ENCODE measurements at places on chromosomes 1 and 21. TPM values are rescaled to one million over a fixed set of nuclear protein-coding genes. Genes with fewer than 3 reads are reported as not detected.

The OR2T11 gene
- total RNA-seq, result not detected

The INKA2 gene
- 4.3 TPM for total RNA-seq

The PCAT6 gene
- 1.8 TPM for total RNA-seq

The FOXJ3 gene
- total RNA-seq, result 44.5 TPM

The TIAM1 gene
- total RNA-seq, result 63.7 TPM

The FMO5 gene
- total RNA-seq, result 0.82 TPM

The S100A9 gene
- not detected for total RNA-seq

The FNBP1L gene
- 1.3 TPM for total RNA-seq

DNA sequence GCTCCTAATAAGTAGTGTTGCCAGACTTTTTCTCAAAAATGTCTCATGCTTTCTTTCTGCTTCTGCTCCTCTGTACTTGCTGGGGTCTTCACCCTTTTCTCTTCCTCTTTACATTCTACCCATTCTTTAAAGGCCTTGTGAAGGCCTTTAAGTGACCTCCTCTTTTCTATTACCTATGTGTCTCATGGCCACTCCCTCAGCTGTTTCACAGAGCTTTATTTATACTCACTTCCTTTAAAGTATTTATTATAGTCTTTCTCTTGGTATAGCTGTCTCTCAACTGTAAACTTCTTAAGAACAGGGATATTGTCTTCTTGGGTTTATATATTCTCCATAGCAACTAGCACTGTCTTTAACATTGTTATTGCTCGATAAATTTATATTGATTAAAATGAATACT is 792 bp downstream of the GOLPH3L start:
- H3K4me3 ChIP-seq, result peak overlapping the region; percentile 96
- DNase-seq, result no peak
- H3K27ac ChIP-seq, result peak overlapping the region; percentile 71
- no peaks in the 10 kb centered on the region for H3K36me3 ChIP-seq
- peaks cover 22% of the 10 kb centered on the region for H3K4me1 ChIP-seq

- peak; percentile 29 for DNase-seq
- H3K4me1 ChIP-seq, result peaks cover 25% of the 10 kb centered on the region
- peaks cover 51% of the 10 kb centered on the region for H3K27me3 ChIP-seq
- no peak within 1 kb of the TSS for H3K27ac ChIP-seq
- H3K36me3 ChIP-seq, result no peaks in the 10 kb centered on the region
- H3K4me3 ChIP-seq, result peak within 1 kb of the TSS; percentile 86
Measured at GRCh38 chr1:153678519-153679336, at the start of gene NPR1. Gene NPR1, plus strand, starts transcription at chr1:153678688. Its CDS starts 421 bp downstream, at chr1:153679109.

DNA sequence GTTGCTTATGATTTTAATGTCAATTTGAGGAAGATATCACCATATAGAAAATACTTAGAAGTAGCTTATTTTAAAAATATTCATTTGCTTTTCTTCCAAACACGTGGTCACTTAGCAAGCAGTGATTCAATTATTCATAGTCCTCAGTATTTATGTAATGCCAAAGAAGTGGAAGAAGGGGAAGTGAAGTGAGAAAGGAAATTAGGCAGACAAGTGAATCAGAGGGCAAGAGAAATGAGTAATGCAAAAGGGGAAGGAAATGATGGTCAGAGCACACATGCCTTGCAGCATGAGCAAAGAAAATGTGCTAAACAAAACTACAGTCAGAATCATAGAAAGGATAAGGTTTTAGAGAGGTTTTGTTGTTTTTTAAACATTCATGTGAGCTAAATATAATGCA is 31.8 kb downstream of the SDCCAG8 start:
- H3K27me3 ChIP-seq, result no peaks in the 10 kb centered on the region
- H3K36me3 ChIP-seq, result peaks cover 27% of the 10 kb centered on the region
- peak overlapping the region; percentile 13 for H3K4me3 ChIP-seq
- peaks cover 28% of the 10 kb centered on the region for H3K4me1 ChIP-seq

DNA sequence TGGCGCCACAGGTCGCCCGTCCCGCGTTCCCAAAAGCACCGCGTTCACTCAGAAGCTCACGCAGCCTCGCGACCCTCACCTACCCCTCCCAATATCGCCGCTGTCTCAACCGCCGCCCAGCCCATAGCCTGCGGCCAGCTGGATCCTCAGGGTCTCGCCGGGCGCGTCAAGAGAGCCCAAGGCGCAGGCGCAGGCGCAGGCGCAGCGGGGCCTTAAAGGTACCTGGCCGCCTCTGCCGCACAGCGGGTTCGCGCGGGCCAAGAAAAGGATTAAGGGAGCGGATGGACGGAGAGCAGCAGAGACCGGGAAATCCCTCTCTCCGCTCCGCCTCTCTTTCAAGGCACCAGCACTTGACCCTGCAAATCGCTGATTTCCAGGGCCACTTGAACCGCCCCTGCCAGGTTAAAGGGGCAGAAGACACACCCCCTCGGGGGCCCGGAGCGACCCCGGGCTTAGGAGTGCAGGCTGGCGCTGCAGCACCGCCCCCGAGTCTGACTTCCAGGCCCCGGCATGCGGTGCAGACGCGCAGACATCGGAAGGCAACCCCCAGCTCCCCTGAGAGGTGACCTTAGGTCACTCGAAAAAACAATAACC is at the start of gene NBPF20:
Gene NBPF20 (minus strand): TSS at position 168 of the 594 bp plus-strand sequence. CDS start 20,331 bp downstream, outside the sequence.
- peak within 1 kb of the TSS; percentile 98 for H3K4me3 ChIP-seq
- H3K27ac ChIP-seq, result peak within 1 kb of the TSS; percentile 5
- H3K36me3 ChIP-seq, result peaks cover 13% of the 10 kb centered on the region
- H3K27me3 ChIP-seq, result peaks cover 36% of the 10 kb centered on the region
- peak; percentile 83 for DNase-seq

DNA sequence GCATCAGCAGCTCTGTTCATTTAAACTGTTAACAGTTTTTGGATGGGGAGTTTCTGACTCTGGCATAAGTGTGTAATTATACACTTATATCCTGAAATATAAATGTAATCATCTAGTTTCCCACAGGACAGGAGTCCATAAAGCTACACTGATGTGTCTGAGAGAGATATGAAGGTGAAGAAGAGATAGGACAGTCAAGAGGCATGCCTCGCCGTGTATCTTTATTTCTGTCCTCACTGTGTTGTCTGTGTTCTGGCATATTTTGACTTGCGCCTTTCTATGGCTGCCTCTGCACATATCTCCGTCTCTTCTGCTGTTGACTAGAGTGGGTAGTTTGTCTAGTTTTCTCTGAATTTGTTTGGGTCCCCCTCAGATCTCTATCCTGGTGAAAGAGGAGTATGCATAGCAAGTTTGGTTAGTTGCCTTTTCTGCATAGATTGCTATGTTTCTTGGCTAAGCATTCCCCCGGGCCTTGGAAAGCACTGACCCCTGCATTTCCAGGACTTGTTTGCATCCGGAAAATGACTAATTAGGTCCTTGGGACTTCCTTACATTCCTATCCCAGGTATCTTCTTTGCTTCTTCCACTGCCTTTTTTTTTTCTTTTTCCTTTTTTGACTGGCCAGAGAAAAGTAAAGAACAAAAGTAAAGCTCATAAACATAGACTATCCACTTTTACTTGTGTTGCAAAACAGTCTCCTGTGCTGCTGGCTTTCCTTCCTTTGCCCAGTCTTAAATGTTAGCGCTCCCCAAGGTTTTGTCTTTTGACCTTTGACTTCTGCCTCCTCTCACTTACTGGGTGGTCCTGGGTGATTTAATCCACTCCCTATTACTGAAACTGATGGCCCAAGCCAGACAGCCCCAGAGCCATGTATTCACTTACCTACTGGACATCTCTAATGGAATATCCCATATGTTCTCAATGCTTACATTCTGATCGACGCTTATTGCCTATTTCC is 27.6 kb upstream of the CNN3 start:
- DNase-seq, result no peak
- H3K4me1 ChIP-seq, result no peaks in the 10 kb centered on the region
- peaks cover 2% of the 10 kb centered on the region for H3K36me3 ChIP-seq
- no peak overlapping the region for H3K4me3 ChIP-seq
- H3K27me3 ChIP-seq, result no peaks in the 10 kb centered on the region

GRCh38 chr1:108719656-108720435 is 7.1 kb downstream of the FNDC7 start:
- H3K27me3 ChIP-seq, result no peaks in the 10 kb centered on the region
- no peaks in the 10 kb centered on the region for H3K36me3 ChIP-seq
- DNase-seq, result no peak
- peaks cover 4% of the 10 kb centered on the region for H3K4me1 ChIP-seq

DNA sequence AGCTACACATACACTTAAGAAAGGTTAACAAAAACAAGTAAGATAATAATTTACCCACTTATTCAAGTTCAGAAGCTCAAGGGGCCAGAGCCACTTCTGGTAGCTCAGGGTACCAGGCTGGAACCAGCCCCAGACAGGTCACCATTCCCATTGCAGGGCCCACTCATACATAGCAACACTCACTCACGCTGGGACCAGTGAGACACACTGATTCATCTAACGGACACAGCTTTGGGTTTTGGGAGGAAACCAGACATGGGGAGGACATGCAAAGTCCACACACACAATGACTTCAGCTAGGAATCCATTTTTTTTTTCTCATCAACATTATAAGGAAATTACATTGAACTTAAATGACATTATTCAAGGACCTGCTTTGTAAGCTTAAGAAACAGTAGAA is 169.1 kb downstream of the ZC3H11B start:
- H3K36me3 ChIP-seq, result no peaks in the 10 kb centered on the region
- no peak overlapping the region for H3K27ac ChIP-seq
- H3K4me3 ChIP-seq, result no peak overlapping the region
- H3K27me3 ChIP-seq, result peaks cover 12% of the 10 kb centered on the region
- DNase-seq, result no peak

GRCh38 chr1:97869441-97869840 is 51.4 kb downstream of the DPYD start:
- peaks cover 4% of the 10 kb centered on the region for H3K36me3 ChIP-seq
- no peak overlapping the region for H3K27ac ChIP-seq
- no peak for DNase-seq
- H3K4me1 ChIP-seq, result peaks cover 13% of the 10 kb centered on the region

DNA sequence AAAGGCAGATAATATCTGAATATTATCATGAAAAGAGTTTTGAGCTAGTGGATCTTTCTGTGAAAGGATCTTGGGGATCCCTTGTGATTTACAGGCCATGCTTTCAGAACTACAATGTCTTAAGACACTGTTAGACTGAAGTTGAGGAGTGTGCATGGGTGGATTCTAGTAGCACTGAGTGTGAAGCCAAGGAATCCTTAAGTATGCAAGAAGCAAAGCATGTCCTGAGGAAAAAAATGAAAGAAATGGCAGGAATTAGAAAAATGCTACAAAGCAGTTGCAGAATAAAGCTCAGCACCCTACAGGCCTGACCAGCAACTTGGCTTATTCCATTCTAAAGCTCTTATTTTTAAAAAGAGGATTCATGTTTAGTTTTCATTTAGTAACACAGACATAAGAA is 11.9 kb downstream of the STX6 start:
- peaks cover 31% of the 10 kb centered on the region for H3K4me1 ChIP-seq
- no peak for DNase-seq
- peaks cover 4% of the 10 kb centered on the region for H3K36me3 ChIP-seq
- no peaks in the 10 kb centered on the region for H3K27me3 ChIP-seq

DNA sequence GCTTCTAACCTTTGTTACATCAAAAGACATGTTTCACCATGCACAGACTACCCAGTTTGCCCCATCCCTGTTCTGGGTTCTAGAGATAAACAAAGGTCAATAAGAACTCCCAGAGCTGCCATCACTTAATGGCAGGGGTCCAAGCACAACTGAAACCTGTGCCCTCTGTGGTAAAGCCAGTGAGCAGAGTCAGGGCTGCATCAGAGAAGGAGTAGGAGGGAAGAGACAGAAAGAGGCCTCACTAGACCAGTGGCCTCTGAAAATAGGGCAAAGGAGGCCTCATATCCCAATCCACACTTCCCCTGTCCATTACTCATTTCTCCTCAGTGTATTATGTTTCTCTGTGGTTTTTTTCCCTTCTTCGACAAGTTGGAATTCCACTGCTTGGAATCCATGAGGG is 10.2 kb downstream of the ATP1A2 start:
- DNase-seq, result no peak
- H3K4me3 ChIP-seq, result no peak overlapping the region
- H3K27ac ChIP-seq, result no peak overlapping the region
- no peaks in the 10 kb centered on the region for H3K4me1 ChIP-seq
- H3K36me3 ChIP-seq, result no peaks in the 10 kb centered on the region

- DNase-seq, result no peak
- H3K27ac ChIP-seq, result no peak overlapping the region
- peaks cover 17% of the 10 kb centered on the region for H3K4me1 ChIP-seq
- H3K27me3 ChIP-seq, result no peaks in the 10 kb centered on the region
Measured at GRCh38 chr1:17189632-17189990, 15.3 kb upstream of the PADI1 start.

- DNase-seq, result no peak
- H3K4me3 ChIP-seq, result no peak overlapping the region
- no peak overlapping the region for H3K27ac ChIP-seq
- H3K36me3 ChIP-seq, result no peaks in the 10 kb centered on the region
- no peaks in the 10 kb centered on the region for H3K27me3 ChIP-seq
Measured at GRCh38 chr1:244012202-244012601, 38.9 kb upstream of the ZBTB18 start.

DNA sequence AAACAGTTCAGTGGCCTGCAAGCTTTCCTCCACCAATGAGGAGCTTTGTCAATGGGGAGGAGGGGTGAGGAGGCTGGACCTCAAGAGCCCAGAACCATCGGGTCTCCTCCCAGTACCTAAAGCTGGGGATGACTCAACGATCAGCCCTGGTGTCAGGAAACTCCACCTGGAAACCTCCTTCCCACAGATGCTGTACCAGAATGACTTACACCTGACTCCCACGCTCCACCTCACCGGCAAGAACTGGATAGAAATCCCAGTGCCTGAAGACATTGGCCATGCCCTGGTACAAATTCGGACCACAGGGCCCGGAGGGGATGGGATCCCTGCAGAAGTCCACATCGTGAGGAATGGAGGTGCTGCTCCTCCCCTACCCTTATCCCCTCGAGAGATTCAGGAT is 11.4 kb downstream of the TMEM81 start:
- H3K4me3 ChIP-seq, result no peak overlapping the region
- DNase-seq, result no peak
- H3K4me1 ChIP-seq, result no peaks in the 10 kb centered on the region
- H3K27ac ChIP-seq, result no peak overlapping the region
- no peaks in the 10 kb centered on the region for H3K36me3 ChIP-seq

DNA sequence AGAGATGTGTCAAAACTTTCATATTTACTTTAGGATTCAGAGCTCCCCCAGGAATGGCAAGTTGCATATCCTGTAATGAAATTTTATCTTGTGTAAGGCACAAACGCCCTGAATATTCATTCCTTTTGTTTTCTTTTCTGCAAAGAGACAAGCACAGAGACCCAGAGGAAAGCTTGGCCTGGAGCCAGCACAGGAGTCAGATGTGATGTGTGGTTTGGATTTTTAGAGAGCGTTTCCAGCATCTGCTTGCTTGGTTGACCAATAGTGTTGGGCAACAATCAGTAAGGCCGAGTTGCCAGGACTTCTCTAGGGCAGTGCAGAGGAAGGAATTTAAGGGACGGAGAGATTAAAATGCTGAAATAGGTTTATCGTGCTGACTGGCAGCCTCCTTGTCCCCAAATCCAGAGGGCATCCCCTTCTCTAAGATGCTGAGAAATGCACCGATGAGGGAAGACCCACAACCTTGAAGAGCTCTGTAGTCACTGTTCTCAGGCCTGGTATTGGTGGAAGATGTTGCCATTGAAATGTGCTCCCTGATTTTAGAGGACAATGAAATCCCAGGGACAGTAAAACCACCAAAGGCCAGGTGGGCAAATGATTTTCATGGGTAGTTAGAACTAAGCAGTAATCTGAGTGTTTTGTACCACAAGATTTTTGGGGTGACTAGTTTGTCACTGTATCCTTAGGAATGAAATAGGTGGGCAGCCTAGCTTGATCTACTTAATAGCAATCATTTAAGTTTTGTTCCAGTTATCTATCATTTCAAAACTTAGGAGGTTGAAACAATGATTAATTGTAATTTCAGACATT is 37.9 kb upstream of the RHOU start:
- H3K4me1 ChIP-seq, result peaks cover 10% of the 10 kb centered on the region
- H3K27ac ChIP-seq, result no peak overlapping the region
- DNase-seq, result no peak
- no peaks in the 10 kb centered on the region for H3K27me3 ChIP-seq
- no peaks in the 10 kb centered on the region for H3K36me3 ChIP-seq
- no peak overlapping the region for H3K4me3 ChIP-seq

All from activated T-cell treated with anti-CD3 and anti-CD28 coated beads, Interleukin-2, amount 50 U/mL, for 72 hours (primary cell).